NCI-H2081 treated with DMSO at 0.1 percent for 48 hours (cell line): ENCODE measurements at places on chromosomes 16 and 17.

DNA sequence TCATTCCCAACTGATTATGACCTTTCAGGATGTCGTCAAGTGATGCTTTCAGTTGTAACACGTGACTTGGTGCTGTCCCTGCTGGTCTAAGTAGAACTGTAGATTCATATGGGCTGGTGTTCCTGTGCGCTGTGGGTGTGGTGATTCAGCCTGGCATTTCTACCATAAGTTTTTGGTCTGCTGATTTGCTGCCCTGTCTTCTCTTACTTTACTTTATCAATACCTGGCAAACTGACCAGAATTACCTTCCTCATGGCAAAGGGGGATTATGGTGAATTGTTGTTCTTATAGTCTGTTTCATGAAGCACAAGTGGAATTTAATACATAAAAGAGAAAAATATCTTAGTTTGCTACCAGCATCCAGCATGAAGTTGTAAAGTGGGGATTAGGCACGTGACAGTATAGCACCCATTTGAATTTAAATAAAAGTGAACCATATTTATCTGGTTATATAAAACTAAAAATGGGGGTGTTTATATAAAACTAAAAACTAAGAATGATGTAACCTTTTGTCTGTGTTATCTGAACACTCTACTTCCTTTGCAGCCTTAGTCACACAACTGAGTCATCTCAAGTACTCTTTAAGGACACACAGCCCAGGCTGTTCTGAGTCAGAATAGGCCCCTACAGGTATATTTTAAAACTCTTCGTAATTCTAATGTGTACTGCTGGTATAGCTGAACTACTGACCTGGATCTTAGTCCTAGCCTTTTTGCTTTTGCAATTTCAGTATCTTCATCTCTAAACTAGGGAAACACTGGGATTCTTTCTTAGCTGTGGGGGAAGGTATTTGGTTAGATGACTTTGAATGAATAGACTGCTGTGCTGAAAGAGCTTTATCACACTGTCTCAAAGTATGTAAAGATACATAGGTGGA is 28.3 kb downstream of the TTC19 start:
- no peak for DNase-seq

DNA sequence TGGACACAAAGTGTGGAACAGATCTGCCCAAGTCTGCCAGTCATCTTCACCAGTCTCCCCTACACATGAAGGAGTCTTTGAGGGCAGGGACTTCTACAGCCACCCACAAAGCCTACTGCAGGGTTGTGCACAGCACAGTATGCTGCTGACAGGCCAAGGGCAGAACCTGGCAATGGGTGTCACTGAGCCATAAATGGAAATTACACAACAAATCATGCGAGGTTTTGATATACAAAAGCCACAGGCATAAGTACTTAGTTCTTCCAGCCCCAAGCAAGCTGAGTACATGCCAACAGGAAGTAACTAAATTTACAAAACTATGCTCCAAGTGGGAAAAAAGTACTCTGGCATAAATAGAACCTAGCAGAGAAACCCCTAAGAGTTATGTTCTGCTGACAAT is 7.8 kb upstream of the PSMC3IP start:
- no peak for DNase-seq

DNA sequence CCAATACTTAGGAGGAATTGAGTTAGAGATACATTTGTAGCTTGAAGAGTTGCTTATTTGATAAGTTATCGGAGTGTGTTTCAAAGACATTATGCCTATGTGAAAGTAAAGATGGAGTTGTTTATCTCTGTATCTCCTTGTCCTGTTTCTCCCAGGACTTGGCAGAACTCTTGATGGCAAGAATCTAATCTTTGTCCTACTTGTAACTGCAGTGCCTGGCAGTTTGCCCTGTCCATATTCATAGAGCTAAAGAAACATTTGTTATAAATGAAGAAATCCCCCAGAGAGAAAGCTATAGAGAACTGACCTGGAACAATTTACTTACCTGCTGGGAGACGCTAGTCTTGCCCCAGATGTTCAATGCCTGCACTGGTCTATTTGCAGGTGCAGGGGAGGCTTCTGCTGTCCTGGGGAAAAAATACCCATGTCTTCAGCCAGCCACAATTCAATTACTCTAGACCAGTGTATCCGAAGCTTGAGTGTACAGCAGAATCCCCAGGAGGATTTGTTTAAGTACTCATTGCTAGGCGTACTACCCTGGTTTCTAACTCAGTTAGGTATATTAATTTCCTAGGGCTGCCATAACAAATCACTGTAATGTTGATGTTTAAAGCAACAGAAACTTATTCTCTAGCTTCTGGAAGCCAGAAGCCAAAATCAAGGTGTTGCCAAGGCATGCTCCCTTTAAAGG is 410.0 kb upstream of the HSBP1 start:
- no peak for DNase-seq

DNA sequence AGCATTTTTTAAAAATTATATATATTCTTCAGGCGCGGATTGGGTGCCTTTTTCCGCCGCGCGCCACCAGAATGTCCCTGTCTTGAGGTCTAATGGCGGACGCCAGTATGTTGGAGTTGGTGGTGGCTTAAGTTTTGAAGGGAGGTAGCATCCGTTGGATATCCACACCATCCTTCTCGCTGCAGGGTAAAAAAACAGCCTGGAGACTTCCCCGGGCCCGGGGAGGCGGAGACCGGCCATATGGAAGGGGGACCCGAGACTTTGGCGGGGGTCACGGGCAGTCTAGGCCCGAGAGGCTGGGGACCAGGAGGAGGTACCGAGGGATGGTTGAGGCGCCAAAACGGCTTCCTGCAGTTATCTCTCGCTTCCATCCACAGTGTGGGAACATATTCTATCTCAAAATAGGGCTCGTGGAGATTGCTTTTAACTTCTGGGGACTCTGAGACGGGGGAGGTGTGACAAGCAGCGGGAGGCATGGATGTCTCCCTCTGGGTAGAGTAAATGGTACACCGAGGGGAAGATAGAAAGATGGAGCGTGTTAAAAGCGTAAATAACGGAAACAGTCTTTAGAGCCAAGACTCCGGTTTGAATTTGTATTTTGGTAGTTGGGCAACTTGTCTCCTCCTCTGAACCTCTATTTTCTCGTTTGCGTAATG is at the start of gene SF3B3:
SF3B3 (plus strand) TSS at position 74 of the 656 bp plus-strand sequence. CDS start 2,841 bp downstream, outside the sequence.
- DNase-seq = no peak
